ENCODE measurements at places on chromosomes 12 and 14. TPM values are rescaled to one million over a fixed set of nuclear protein-coding genes. Genes with fewer than 3 reads are reported as not detected.

DNA sequence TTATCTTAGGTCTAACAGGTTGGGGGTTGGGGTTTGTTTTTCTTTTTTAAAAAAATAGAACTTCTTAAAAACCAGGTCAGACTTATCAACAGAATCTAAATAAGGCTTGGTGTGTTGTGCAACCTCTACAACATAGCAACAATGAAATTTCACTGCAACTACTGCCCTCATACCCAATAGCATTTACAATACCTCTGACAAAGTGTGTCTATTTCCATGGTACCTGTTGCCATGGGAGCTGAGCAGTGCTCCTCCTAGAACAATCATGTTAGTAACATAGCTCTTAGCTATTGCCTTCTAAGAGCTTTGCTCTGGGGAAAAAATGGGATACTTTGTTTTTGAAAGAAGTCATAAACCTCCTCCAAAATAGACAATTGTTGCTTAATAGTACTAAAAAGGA is 103.3 kb upstream of the CCDC175 start:
- DNase-seq: no peak

GRCh38 chr12:81942594-81942993 is 183.4 kb upstream of the PPFIA2 start:
- DNase-seq: no peak

- DNase-seq: no peak
Observed at GRCh38 chr12:125443341-125443740, 378.1 kb downstream of the AACS start.

- DNase-seq: no peak
Observed at GRCh38 chr12:4938900-4939299, 29.2 kb downstream of the KCNA1 start.

- no peak for DNase-seq
Observed at GRCh38 chr14:69804902-69805301, 7.9 kb upstream of the SLC10A1 start.

GRCh38 chr14:101075025-101075800 is 171.7 kb upstream of the RTL1 start:
- DNase-seq: no peak

- DNase-seq: no peak
Observed at GRCh38 chr14:62468946-62469345, 576.3 kb downstream of the KCNH5 start.

DNA sequence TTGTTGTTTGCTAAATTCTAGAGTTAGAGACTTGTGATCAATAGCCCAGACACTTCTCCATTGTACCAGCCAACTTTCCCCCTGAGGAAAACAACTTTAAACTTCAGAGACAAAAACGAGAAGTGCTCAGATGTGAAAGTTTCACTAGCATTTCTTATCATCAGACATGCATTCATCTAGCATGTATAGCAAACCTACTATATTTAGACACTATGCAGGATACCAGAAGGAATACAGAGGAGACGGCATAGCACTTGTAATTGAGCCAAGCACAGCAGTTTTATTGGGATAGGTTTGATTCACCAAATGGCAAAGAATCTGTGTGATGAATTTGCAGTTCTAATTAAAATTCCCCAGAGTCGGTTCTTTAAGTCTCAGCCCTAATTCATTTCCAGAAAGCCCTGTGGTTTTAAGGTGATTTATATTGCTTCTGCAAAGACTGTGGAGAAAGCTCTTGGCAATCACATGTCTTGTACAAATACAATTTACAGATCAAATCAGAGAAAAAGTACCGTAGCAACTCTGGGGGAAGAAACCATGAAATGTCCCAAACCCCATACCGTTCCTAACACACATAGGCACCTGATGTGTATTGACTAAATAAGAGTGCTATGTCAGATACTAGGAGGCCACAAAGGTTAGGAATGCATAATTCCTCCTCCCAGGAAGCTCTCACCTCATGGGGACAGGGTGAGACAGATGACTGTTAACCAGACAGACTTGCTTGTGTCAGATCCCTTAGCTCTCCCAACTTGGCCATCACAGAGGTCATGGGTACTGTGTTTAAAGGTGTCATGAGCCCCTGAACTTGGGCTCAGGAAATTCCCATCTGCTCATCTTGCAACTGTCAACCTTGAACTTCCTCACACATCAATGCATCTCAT is 69.6 kb upstream of the KRAS start:
- DNase-seq: no peak

GRCh38 chr12:13028825-13029570 is 15.2 kb upstream of the FAM234B start:
- no peak for DNase-seq

GRCh38 chr12:2389079-2389790 is 336.4 kb downstream of the CACNA1C start:
- DNase-seq: no peak

- DNase-seq: no peak
Observed at GRCh38 chr14:76280221-76280620, 95.7 kb upstream of the ESRRB start.

- DNase-seq: no peak
Observed at GRCh38 chr12:55724226-55724939, 4.2 kb downstream of the RDH5 start.

GRCh38 chr12:112342587-112342986 is 39.6 kb downstream of the HECTD4 start:
- no peak for DNase-seq

DNA sequence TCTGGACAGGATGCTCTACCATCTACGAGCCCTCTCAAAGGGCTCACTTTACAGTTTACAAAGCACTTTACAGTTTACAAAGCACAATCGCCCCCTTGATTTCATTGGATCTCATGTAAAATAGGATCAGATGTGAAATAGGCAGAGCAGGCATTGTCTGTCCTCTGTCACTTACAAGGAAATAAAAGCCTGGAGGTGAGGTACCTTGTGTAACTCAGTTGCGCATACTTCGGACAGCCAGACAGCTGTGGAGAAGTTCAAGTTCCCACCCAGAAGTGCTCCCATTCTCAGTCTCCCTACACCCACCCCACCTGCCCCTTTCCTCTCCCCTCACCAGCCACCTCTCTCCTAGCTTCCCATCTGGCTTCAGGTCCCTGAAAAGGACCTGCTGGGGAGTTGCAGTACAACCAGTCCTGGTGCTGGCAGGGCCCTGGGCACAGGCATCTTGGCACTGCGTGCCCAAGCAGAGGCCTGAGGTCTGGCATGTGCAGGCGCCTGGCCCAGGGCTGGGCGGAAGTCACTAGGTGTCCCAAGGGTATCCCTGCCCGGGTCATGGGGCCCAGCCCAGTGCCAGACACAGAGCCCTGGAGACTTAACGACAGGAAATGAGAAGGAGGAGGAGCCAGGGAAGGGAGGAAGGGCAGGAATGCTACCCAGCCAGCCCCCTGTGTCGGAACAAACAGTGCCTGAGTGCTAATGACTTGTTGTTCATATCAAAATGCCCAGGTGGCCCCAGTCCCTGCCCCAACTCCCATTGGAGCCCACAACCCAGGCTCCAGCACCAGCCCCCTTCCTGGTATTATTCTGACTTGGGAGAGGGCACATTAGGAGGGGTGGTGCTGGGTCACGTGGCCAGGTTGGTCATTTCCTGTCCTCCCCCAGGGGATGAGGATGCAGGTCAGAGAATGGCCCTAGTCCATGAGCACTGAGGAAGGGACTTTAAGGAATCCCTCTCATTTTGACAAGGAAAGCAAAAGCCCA is 5.4 kb downstream of the RAPGEF3 start:
- no peak for DNase-seq

- DNase-seq: no peak
Observed at GRCh38 chr12:39780411-39780912, 160.9 kb upstream of the ABCD2 start.

- DNase-seq: no peak
Observed at GRCh38 chr12:95105540-95105939, 32.1 kb upstream of the NR2C1 start.

- no peak for DNase-seq
Observed at GRCh38 chr12:107349008-107349747, 255.8 kb upstream of the CRY1 start.

DNA sequence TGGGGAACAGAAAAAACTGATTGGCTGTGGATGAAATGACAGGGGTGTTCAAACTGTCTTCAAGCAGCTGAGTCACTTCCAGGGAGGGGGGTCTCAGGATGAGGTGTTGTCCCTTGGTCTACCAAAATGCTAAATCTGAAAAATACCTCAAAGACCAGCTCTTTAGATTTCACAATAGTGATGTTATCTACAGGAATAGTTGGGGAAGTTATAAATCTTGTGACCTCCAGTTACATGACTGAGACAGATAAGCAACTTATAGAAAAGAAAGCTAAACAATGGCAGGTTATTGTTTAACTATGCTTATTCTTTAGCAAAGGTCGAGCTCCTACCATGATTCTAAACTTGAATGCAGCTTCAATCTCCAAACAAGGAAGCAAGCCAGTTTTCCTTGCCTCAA is 125.4 kb downstream of the SYT10 start:
- DNase-seq: no peak

DNA sequence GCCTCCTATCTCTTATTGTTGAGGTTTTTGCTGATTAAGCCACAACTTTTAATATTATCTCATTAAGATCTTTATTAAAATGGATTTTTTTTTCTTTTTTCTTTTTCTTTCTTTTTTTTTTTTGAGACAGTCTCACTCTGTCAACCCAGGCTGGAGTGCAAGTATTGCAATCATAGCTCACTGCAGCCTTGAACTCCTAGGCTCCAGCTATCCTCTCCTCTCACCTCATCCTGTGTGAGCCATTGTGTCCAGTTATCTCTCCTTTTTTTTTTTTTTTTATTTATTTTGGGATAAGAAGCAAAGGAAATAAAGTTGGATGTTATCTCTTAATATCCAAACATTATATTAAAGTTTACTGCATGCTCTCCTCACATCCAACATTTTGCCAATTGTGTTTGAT is 12.7 kb downstream of the VEZT start:
- no peak for DNase-seq

GRCh38 chr12:981176-981828 is 9.7 kb upstream of the ERC1 start:
- no peak for DNase-seq

DNA sequence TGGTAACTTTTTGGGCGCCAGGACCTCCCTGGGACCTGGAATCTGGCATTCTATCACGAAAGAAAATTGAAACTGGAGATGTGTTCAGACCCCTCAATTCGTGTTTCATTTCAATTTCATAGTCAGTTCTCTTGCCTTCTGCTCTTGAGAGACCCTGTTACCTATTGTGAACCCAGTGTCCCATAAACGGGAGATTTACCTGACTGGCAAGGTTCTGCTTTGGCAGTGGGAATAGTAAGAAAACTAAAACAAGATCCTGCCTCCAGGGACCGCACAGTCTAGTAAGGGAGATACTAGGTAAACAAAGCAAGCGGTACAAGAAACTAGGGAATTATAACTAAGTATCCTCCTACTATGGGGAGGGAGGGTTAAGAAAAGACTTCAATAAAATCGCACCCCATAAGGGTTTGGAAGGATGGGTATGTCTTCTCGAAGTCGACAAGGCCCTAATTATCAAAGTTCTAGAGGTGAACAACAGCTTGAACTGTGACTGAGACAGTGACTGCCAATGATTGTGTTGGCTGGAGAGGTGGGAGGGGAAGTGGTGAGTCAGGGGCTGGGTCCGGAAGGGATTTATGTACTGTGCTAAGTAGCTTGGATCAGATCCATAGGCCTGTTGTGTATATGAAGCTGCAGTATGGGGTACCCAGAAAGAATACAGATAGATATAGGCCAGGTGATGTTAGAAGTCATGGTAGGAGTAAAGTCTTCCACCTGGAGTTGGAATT is 754 bp downstream of the ACSS3 start:
- DNase-seq: peak; percentile 29

Gene ENDOU
- 2.7 TPM for total RNA-seq

Gene CLEC1B
- not detected for total RNA-seq

Gene PZP
- total RNA-seq: 1.6 TPM

Gene PTGR2
- total RNA-seq: 5.9 TPM

Gene BIN2
- total RNA-seq: 10.1 TPM

Gene CFAP251
- total RNA-seq: 6.7 TPM

Gene PTCSC3
- not detected for total RNA-seq

Gene ZNF891
- 3.1 TPM for total RNA-seq

Gene CCDC184
- 0.56 TPM for total RNA-seq

Gene TMPRSS12
- total RNA-seq: not detected

Gene BRMS1L
- total RNA-seq: 4.0 TPM

Gene PROX2
- total RNA-seq: not detected

Gene CAPZA3
- total RNA-seq: not detected

All from omental fat pad (tissue), 4 donors.